ENCODE measurements at places on chromosomes 3 and 15.

DNA sequence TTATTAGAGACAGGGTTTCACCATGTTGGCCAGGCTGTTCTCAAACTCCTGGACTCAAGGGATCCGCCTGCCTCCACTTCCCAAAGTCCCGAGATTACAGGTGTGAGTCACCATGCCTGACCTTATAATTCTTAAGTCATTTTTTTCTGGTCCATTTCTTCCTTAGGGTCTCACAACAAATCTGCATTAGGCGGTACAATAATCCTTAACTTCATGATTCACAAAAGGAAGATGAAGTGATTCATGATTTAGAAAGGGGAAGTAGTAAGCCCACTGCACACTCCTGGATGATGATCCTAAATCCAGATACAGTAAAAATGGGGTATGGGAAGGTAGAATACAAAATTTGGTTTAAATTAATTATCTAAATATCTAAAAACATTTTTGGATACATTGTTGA is 45.0 kb upstream of the TKT start:
- no peak for DNase-seq

GRCh38 chr15:43439268-43439667 is 53.7 kb downstream of the TP53BP1 start:
- no peak for DNase-seq

DNA sequence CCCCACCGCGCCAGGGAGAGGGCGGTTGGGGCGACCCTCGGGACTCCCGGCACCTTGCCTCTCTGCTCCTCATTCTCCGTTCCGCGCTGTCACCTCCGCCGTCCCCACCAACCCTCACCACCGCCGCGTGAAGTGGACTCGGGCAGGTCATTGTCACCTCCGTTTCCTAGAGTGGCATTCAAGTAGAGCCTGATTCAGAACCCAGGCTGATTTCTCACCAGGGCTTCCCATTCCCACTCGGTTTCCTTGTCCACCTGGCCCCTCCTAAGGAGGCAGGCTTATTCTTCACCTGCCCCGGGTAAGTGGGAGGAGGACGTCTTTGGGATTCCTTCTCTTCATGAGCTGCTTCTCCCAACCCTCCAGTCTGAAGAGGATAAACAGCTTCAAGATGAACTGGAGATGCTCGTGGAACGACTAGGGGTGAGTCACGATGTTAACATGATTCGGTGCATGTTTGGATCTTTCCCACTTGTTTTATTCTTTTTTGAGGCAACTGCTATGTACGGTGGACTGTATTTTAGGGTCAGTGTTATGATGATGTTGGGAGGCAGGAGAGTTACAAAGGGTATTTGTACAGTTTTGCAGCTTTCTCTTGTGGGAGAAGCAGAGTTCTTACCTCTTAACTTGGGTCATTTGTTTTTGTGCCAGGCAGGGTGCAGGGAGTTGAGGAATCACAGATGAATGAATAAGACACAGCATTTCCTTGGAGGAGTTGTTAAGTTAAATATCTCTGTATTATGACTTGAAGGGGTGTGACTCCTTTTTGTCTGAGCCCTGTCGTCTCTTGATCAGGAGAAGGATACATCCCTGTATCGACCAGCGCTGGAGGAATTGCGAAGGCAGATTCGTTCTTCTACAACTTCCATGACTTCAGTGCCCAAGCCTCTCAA is 692 bp downstream of the PSMD2 start:
- DNase-seq: no peak

GRCh38 chr15:99054025-99054387 is 46.4 kb upstream of the PGPEP1L start:
- no peak for DNase-seq

DNA sequence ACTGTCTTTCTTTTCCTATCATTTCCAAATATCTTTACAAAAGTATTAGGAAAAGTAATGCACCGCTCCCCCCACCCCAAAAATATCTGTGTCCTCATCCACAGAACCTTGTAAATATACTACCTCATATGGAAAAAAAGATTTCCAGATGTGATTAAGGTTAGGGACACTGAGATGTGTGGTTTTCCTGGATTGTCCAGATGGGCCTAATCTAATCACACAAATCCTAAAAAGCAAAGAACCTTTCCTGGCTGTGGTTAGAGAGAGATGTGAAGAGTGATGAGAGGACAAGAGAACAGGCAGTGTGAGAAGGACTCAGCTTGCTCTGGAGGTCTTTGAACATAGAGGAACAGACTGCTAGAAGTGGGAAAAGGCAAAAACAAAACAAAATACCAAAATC is 77.7 kb downstream of the ROBO1 start:
- no peak for DNase-seq

- DNase-seq: no peak
Measured at GRCh38 chr3:119428538-119428937, 34.9 kb downstream of the TMEM39A start.

DNA sequence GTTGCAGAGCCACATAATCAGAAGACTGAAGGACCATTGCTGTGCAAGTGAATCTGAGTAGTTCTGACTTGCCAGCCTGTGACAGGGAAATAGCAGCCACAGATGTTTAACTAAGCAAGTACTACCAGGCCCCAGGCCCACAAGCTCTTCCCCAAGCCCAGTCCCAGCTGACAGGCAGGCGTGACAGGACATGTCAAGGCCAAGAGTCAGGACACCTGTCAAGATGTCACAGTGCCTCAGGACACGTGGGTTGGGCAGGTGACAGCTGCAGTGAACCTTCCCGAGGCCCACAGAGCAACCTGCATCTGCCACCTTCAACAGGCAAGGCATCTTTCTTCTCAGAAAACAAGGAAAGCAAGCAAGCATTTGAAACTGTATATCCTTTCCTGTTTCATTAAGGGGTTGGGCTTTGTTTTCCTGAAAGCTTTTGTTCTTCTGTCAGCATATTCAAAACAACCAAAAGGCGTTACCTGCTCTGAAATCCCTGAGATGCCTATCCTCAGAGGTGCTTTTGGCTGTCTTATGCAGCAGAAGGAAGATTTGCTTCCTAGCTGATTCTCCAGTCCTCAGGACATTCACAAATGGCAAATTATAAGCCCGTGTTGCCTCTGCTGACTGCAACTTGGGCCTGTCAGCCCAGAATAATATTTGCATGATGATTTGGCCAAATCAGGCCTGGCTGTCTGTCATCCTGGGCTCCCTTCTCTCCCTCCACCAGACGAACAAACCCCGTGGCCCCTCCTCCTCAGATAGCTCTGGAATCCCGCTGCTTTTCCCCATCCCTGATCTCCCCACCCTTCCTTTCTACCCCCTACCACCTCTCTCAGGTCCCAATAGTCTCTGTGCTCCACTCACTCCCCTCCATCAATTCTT is 171.8 kb upstream of the WNT5A start:
- no peak for DNase-seq

- no peak for DNase-seq
Measured at GRCh38 chr15:41567862-41568261, 8.8 kb downstream of the TYRO3 start.

GRCh38 chr3:45516829-45517228 is 77.7 kb upstream of the LIMD1 start:
- no peak for DNase-seq

- no peak for DNase-seq
Measured at GRCh38 chr3:191345334-191345733, 15.0 kb upstream of the UTS2B start.

GRCh38 chr15:56460071-56460470 is 4.9 kb downstream of the MNS1 start:
- no peak for DNase-seq

Measured in cortex of kidney (tissue), 1 donor.